T-helper 1 cell (primary cell): ENCODE measurements at places on chromosomes 2 and 18.

GRCh38 chr2:45754131-45755010 is 102.9 kb downstream of the PRKCE start:
- no peak for DNase-seq

DNA sequence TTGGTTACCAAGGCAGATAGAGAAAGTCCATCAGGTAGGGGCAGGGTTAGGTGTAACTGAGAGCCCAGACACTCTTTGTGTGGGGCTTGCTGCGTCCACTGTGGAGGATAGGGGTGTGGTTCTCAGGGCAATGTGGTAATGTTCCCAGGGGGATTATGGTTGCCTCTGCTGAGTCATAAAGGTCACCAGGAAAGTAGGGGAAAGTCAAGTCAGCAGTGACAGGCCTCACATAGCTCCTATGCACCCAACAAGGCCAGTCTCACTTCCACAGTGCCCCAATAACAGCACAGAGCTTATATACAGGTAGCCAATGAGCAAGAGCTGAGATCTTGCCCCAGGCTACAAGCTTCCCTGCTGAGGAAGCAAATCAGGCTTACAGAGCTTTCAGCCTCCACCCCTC is 1438.0 kb upstream of the ZEB2 start:
- DNase-seq = no peak

- DNase-seq = no peak
Measured at GRCh38 chr2:119175517-119175916, 17.0 kb upstream of the C1QL2 start.

- DNase-seq = no peak
Measured at GRCh38 chr2:159892990-159893810, 95.2 kb upstream of the CD302 start.

DNA sequence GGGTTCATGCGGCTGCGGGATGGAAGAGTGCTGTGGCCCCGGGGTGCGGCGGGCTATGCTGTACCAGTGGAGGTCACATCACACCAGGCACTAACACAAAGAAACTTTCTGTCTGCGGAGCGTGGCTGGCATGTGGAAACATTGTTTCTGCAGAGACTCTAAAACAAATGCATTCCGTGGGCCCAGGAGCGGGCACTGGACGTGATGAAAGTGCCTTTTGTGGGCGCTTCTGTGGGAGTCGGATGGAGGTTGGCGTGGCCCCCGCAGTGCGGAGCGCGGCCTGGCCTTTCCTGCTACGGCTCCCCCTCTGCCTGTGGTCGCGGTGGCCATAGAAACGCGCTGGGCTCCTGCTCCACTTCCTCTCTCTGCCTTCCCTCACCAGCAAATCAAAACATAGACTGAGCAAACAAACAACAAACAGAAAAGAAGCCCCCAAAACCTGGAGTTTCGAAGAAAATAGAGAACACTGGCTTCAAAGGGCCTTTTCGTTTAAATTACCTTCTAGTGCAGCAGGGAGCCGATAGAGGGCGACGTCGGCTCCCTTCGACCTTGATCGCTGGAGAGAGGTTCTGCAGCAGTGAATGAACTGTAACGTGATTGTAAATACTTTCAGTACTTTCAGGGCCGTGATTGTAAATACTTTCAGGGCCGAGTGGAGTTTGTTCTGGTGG is 51.4 kb downstream of the KIF5C start:
- DNase-seq = peak; percentile 23

DNA sequence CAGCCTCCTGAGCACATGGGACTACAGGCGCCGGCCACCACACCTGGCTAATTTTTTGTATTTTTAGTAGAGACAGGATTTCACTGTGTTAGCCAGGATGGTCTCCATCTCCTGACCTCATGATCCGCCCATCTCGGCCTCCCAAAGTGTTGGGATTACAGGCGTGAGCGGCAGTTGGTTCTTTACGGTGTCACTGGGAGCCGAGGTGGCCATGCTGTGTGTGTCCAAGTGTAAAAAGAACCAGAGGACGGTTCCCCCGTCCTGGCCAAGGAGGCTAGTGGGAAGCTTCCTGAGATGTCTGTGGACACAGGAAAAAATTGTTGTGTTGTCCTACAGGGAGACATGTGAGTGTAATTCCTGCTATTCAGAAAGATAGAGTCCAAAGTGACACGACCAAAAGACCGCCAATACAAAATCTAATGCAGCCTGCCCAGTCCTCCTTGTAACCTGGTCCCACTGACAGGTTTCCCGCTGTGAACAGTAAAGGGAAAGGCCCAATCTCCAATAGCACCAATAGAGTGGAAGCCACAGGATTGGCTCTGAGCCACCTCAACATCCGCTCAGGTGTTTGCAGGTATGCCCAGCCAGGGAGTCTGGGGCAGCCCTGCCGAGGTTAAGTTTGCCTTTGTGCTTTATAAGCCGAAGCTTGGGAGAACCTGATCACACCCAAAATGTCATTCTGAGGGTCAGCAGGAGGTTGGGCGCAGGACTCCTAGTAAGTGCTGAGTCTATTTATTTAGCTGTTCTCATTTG is 40.6 kb downstream of the NCK2 start:
- no peak for DNase-seq

DNA sequence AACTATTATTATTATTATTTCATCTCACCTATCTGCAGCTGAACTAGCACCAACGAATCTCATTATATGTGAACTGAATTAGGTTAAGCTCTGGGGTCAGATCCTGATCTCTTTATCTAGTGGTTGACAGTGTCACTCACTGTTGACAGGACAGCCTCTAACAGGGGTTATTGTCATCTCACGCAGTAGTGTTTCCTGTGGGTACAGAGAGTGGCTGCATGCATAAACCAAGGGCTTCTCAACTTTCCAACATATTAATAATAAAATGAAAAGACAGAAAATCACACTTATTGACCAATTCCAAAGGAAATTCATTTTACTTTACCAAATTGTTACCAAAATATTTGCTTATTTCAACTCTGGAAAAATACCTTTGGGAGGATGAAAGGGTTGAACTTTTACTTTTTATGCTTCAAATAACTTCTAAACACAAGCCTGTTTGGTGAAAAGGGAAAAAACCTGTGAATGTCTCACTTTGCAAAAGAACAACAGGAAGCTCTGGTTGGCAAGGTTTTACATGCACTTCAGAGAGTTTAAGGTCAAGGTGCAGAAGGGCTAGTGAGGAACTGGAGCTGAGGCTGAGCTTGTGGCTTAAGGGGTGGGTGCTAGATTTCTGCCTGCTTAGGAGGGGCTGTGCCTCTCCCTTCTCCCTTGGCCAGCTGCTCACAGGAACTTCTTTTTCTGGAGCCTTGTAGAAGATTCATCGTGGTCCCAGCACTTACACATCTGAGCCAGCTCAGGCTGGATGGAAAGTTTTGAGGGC is 72.6 kb downstream of the CTAGE1 start:
- DNase-seq = no peak

DNA sequence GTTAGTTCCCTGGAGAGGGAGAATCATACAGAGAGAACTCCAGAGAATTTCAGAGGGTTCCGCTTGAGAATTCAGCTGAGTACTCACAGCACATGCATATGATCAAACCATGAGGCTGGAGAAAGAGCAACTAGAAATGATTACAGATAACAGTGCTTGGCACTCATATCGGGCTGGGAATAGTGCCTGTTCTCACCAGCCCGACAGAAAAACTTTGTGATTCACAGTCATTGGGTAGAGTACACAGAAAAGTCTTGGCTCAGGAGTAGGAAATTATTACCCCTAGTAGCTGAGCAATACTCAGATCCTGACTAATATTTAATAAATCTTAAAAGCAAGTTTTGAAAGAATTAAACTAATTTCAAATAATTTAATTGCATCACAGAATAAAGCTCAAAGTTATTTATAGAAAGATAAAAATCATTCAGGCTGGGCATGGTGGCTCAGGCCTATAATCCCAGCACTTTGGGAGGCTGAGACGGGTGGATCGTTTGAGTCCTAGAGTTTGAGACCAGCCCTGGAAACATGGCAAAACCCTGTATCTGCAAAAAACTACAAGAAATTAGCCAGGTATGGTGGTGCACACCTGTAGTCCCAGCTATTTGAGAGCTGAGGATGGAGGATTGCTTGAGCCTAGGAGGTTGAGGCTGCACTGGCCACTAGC is 6.8 kb downstream of the WDPCP start:
- no peak for DNase-seq

- DNase-seq = no peak
Measured at GRCh38 chr2:196372811-196373664, 201.7 kb upstream of the STK17B start.

DNA sequence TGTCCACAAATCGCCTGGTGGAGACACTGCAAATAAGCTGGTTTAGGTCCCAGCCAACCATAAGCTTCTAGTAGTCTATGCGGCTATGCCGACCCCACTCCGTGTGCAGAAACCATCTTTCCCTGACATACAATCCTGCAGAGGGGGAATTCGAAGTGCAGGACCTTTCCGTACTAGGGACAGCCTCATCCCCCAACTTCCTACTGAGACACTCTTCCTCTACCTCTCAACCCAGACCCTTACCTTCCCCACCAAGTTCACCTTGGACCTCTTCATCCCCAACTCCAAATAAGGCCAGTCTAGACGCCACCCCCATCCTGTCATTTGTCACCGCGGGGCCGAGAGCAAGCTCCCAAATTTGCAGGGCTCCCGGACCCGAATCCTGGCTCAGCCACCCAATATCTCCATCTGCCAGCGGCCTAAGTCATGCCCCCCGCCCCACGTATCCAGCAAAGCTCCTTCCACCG is 496 bp downstream of the SUCLG1 start:
- DNase-seq = peak; percentile 10

- no peak for DNase-seq
Measured at GRCh38 chr2:161068670-161069069, 91.6 kb upstream of the TANK start.

GRCh38 chr2:42298132-42298531 is 62.9 kb downstream of the COX7A2L start:
- no peak for DNase-seq

DNA sequence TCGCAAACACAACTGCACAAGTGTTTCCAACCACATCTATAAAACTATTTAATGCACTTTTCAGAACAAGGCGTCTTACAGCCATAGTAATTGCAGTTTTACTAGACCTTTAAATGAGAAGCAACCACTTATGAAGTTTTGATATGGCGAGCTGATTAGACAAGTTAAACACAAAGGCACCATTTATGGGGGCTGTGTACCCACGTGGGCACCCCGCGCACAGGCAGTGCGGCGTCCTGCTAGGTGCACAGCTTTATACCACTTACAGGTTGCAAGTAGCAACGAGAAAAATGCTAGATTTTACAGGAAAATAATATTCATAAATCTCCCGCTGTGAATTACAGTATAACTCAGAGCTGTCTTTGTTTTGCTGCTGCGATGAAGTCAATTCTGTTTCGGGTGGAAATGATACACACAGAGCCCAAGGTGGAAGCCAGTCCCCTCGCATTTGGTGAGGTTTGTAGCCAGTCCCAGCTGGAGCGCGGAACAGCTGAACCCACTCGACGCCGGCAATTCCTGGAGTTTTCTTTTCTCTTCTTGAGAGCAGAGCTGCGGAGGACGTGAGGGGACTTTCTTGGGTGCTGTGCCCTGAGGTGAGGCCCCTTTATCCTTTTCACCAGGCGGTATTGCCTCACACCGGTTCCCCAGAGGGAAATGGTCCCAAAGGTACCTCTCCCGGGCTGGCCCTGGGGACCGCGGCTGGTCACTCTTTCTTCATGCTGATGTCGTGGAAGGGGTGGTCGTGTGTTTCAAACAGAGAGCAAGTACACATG is 76.7 kb downstream of the PTGR3 start:
- no peak for DNase-seq

DNA sequence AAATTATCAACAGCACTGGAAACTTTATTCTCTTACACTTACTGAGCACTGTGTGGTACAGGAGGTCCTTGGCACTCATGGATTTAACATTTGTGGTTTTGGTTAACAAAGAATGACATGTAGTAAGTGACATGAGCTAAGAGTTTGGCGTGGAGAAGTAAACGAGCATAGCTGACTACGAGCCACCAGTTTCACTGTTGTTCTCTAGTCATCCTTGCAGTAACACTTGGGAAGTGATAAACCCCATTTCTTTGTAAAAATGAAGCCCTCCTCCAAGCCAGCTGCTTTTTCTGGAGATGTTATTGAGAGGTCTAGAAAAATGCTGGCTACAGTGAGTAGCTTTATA is 32.7 kb downstream of the QPCT start:
- peak; percentile 67 for DNase-seq

DNA sequence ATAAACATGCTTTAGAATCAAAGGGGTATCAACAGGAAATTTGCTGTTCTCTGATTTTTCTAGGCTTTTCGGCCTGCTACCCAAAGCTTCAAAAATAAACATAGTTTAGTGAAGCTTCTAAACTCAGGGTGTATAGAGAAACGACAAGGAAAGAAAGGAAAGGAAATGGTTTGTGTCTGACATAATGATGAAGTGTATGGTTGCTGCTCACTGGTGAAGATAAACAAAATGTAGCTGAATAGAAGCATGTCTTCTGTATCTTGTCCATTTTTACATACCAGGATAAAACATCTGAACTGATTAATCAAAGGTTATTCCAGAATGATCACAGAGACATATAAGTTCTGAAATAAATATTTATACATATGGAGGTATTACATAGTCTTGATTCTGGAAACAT is 1324.6 kb upstream of the NRXN1 start:
- no peak for DNase-seq

DNA sequence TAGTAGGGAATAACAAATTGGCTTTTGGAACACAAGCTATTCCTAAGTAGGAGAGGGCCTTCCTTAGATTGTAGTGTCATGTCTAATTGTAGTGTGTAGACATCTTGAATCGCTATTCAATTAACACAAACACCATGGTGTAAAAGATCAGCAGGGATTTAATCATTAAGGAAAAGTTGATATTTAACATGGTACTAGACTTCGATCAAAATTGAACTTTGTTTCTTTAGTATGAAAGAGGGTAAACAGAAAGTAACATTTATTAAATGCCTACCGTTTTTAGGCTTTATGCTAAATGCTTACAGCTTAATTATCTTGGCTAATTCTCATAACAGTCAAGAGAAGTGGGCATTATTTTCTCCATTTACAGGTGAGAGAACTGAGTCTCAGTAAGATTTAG is 37.5 kb upstream of the FIGN start:
- DNase-seq = no peak

DNA sequence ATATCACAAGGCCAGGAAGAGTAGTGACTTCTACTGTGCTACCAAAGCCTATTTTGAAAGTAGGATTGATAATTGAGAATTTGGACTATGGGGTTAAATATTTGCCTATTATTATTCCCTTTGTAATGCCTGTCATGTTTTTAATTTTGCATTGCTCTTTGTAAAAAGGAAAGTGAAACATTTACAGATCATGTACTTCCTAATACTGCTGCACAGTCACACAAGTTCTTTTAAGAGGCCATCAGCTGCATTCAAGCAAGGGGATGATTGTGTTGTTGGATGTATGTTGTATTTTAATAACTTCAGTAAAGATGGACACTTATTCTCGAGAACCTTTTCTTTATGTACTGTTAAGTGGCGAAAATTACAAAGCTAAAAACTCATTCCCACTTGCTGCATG is 70.1 kb downstream of the PLEKHA3 start:
- DNase-seq = no peak

GRCh38 chr2:230874876-230875275 is 10.1 kb downstream of the ITM2C start:
- no peak for DNase-seq

DNA sequence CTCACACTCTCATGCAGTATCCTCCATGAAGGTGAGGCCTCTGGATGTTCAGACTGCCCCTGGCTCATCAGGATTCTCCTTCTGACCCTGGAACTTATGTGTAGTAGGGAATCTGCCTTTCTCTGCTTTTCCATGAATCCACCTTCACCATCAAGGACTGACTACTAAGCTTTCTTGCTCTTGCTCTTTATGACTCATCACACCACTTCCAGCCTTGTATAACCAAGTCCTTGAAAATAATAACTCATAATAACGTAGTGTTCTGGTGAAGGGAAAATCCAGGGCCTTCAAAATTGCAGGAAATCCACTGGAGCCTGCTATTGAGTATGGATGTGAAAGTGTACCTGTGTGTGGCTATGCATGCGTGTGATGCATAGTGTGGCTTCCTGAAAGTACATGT is 11.3 kb upstream of the KCNS3 start:
- no peak for DNase-seq
